ENCODE measurements at places on chromosomes 16 and 17. TPM values are rescaled to one million over a fixed set of nuclear protein-coding genes. Genes with fewer than 3 reads are reported as not detected.

Gene CACNB1
- total RNA-seq, result 4.2 TPM

Gene GRB7
- 4.2 TPM for total RNA-seq

Gene RCVRN
- not detected for total RNA-seq

Gene C16orf82
- not detected for total RNA-seq

Gene INTS2
- 16.1 TPM for total RNA-seq

Gene KCNH4
- total RNA-seq, result 0.43 TPM

Gene ATF7IP2
- total RNA-seq, result 12.5 TPM

Gene WNK4
- total RNA-seq, result 1.5 TPM

Gene DNASE1
- total RNA-seq, result 4.6 TPM

Gene CMTM2
- not detected for total RNA-seq

All from A549 treated with DMSO at 1 μM for 4 hours (cell line).